NCI-H1436 (cell line): ENCODE measurements at places on chromosomes 7 and 10.

DNA sequence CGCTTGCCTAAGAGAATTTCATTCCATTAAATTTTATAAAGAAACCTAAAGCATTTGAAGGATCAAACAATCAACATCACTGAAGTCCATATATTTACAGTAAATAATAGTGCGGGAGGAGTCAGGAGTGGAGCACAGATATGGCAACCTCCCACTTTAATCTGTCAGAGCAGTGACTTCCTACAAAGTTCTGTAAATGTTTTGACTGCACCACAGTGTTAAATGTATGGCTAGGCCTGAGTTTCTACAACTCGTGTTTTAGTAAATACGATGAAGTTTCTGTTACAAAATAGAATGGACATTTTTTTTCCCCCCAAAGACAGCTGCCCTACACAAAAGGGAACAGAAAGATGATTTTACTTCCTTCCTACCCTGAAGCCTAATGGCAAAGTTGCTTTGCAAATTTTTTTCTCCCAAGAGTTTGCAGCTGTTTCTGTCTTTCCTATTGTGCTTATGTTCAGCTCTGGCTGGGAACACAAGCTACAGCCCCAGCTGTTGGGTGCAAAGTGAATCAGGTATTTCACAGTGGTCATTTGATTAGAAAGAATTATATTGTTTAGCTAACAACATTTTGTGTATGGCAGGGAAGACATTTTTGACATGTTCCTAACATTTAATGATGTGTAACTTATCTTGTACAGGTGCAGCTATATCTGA, 62.1 kb downstream of the MET start:
- no peak for DNase-seq

DNA sequence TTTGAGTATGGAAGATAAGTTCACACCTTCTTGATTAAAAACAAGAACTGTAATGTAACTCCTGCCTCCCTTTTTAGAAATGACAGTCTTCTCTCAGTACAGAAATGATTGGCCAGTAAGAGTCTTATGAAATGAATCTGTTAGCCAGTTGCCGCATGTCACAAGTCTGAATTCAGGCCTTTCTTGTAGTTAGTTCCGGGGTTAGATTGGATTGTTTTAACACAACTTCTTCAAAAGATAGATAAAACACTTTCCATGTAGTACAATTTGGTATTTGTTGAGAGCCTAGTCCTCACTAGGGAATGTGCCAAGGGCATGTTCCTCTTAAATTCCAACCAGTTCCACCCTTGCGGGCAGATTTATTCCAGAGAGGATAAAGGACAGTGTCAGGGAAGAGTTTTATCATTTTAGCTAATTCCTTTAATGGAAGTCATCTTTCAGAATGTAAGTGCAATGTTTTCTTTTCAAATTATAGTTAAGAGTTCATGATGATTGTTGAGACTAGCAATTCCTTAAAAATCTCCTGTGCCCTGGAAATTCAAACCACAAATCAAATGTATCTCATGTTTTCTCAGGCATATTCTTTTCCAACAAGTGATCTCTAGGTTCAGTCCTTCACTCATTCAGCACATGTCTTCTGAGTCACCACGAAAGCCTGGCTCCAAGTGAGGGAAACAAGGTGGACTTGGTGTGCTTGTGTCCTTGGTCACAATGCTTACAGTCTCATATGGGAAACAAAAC, 4.1 kb downstream of the FHIP2A start:
- DNase-seq, result no peak

- no peak for DNase-seq
Observed at GRCh38 chr7:25664593-25664992, 436.3 kb upstream of the NPVF start.

GRCh38 chr7:29955799-29956486, 33.7 kb downstream of the SCRN1 start:
- peak; percentile 5 for DNase-seq

DNA sequence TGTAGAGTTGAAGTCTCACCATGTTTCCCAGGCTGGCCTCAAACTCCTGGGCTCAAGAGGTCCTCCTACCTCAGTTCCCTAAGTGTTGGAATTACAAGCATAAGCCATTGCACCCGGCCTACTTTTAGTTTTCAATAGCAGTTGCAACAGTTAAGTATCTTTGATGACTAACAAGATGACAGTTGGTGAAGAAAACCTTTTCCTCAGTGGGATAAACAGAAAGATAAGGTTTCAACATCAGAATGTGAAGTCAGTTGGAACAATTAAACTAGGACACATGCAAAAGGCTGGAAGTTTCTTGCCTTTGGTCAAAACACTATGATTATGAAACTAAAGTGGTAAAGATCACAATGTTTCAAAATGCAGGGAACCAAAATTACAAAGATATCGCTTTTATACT, 169.2 kb downstream of the ZNF438 start:
- no peak for DNase-seq

- DNase-seq, result no peak
Observed at GRCh38 chr10:20817116-20817515, 80.0 kb downstream of the NEBL start.

- no peak for DNase-seq
Observed at GRCh38 chr7:155538293-155538692, 8.1 kb downstream of the CNPY1 start.

GRCh38 chr7:113283861-113284260, 165.5 kb upstream of the SMIM30 start:
- DNase-seq, result no peak

- DNase-seq, result no peak
Observed at GRCh38 chr10:61547297-61547696, 94.1 kb upstream of the TMEM26 start.

DNA sequence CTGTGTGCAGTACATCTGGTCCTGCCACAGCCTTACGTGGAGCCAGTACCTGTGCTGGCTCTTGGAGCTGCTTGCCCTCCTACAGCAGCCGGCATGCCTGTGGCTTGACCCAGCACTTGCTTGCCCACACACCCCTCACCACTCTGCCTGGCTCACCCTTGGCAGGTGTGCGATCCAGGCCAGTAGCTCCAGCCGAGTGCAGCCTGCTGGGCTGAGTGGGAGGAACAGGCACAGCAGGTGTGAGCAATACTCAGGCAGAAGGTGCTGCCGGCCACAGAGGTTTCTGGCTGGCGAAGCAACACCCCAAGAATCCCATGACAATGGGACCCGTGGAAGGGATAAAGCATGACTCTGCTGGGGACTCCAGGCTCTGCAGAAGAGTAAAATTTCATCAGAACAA, 173.5 kb upstream of the ADCY1 start:
- no peak for DNase-seq

DNA sequence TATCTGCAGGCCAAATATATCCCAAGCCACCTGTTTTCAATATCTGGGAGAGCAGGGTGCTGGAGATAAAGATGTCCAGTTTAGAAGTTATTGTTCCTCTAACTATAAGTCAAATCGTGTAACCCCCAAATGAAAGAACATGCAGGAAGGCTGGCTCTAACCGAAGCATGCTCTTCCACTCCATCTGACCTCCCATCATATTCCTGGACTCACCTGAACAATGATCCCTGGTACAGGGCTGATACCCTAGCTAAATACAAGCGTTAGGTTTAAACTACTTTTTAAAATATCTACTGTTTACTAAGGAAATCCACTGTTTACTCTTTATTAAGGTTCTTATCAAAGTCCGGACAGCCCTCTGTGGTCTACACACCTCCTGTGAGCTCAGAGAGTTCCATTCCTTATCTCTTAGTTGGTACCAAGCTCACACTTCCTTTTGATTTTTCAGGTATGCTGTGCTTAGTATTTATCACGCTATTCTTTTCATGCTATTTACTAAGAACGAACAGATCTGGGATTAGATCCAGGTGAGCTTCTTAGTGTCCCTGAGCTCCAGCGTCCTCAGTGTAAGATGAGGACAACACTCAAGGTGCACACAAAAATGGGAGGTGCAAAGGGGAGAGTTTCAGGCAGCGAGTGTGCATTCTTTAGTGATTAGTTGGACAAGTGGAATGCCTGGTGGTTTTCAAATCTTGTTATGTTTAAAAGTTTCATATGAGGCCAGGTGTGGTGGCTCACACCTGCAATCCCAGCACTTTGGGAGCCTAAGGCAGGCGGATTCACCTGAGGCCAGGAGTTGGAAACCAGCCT, 23.6 kb upstream of the COBL start:
- DNase-seq, result no peak

- no peak for DNase-seq
Observed at GRCh38 chr7:149171892-149172533, 23.3 kb upstream of the ZNF282 start.

- no peak for DNase-seq
Observed at GRCh38 chr7:89002981-89003956, 207.7 kb upstream of the TEX47 start.

DNA sequence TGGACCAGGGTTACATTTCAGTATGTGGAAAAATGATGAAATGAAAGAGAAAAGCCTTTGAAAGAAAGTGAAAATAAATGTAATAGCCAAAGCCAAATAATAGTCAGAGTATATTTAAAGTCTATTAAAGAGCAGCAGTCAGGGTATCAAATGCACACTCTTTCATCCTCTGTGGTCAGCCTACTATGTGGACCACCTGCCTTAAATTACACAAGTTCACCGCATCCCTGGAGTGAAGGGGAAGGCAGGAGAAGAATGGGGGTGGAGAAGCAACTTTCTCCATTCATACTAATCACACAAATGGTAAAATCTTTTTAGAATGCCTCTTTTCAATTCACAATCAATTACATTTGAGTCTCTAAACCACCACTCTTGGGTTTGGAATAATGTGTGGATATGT, 16.0 kb downstream of the TWIST1 start:
- no peak for DNase-seq
